T-helper 2 cell (primary cell): ENCODE measurements at places on chromosomes 2 and 18.

- no peak for DNase-seq
These were observed 56.3 kb downstream of the OSBPL1A start for GRCh38 chr18:24341361-24341760.

DNA sequence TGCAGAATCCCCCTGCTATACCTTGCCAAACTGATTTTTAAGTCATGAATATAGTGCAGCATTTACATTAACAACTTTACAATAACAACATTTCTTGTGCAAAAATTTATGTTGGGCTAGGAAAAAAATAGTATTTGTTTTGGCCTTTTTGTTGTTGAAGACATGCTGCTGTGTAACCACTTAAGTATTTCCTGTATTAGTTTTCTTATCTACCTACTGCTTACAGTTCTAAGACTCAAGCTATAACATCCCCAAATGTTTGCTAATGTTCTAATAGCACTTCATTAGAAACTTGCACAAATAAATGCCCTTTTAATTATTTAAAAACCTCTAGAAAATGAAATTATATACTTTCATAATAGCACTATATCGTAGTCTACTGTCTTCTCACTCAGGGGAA, 154.3 kb upstream of the DOCK10 start:
- DNase-seq: no peak

GRCh38 chr2:143734507-143734906, 605.3 kb downstream of the ARHGAP15 start:
- DNase-seq: no peak

GRCh38 chr2:196956069-196956468, 29.6 kb upstream of the PGAP1 start:
- DNase-seq: no peak

GRCh38 chr2:233410196-233410760, 56.0 kb downstream of the DGKD start:
- DNase-seq: no peak

DNA sequence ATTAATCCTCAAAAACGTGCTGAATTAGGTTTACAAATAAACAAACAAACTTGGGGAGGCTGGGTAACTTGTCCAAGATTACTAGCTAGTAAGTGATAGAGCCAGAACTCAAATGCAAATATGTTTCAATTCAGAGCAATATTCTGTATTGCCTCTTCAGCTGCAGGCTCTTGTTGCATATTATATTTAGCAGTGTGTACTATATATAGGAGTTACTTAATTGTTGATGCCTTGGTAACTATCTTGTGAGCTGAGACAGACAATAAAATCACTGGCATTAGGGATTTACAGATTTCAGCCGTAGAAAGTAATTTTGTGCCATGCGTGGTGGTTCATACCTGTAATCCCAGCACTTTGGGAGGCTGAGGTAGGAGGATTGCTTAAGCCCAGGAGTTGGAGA, 10.2 kb upstream of the ANKRD12 start:
- no peak for DNase-seq

DNA sequence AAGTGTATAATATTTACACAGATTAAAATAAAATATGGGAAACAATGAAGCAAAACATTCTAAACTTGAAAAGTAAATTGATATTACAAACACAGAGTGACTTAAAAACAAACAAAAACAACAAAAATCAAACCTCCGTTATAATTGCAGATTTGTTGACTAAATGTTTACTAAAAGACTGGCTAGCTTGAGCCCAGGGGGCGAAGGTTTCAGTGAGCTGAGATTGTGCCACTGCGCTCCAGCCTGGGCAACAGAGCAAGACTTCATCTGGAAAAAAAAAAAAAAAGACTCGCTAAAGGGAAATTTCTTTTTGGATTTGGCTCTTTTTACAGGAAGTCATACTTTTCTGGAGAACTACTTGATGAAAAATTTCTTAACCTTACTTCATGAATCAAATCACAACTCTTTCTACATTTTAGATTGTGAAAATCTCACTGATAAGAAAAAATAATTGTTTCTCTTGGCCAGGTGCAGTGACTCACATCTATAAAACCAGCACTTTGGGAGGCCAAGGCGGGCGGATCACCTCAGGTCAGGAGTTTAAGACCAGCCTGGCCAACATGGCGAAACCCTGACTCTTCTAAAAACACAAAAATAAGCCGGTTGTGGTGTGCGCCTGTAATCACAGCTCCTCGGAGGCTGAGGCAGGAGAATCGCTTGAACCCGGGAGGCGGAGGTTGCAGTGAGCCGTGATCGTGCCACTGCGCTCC, 9.7 kb downstream of the TFPI start:
- no peak for DNase-seq

DNA sequence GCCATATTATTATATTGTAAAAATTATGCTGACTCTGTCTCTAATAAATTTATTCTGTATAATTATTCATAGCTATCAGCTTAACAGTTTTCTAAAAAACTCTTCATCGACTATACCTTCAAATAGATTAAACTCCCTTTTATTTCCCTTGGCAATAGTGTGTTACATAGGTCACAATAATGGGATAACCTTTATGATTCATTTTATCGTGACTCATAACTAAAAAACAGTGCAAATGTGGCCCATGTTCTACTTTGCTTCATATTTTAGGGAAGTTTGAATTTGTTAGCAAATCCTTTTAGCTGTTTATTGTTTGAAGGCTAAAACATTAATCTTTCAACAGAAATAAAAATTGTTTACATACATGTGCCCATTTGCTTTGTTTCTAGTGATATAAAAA, 783.2 kb upstream of the CDH2 start:
- no peak for DNase-seq

DNA sequence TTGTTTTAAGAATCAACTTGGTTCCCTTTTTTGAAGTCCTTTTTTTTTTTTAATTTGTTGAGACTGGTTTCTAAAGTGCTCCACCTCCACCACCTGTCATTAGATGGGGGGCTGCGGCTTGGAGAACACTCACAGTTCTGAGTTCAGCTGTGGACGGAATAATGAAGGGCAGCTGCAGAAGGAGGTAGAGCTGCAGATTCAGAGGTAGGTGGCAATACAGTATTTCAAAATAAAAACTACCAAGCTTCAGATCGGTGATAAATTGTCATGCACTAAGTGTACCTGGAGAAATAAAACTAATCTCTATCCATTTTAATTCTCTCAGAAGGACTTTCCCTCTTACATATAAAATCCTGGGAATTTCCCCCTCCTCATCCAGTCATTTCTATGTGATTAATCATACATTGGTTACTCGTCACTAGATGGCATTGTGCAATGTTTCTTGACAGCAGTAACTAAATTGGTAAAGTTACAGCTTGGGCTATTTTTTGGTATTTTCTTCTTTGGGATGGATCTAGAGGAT, 81.1 kb upstream of the SLC39A10 start:
- DNase-seq: no peak

GRCh38 chr18:47881752-47882455, 48.6 kb downstream of the SMAD2 start:
- DNase-seq: no peak

DNA sequence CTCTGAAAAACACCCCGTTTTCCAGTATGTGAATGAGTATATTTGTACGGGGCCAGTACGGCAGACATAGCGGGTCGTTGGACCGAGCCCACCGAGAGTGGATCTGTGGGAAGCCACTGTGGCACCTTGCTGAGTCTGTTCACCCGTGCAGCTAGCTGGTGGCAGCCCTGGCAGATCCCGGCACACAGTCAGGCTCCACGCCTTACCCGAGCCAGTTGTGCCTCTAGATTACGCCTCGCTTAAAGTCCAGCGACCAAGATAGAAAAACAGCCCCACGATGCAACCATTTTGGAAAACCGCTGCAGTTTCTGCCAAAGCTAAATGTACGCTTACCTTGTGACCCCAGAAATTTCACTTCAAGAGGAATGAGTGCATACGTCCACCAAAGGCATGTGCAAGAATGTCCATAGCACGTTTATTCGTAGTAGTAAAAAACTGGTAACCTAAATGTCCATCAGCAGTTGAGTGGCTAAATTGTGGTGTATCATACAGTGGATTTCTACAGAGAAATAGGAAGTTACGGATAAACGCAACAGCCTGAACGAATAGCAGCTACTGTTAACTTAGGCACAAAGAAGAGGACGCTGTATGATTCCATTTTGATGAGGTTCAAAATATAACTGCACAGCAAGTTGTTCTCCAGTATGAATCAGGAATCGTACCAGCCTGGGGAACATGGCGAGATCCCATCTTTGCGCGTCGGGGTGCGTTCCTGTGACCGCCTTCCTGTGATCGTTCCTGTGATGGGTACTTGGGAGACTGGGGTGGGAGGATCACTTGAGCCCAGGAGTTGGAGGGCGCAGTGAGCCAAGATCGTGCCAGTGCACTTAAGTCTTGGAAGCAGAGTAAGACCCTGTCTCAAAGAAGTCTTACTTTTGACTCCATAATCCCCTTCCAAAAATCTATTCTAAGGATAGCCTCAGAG, 688 bp upstream of the WDR33 start:
- DNase-seq: no peak

DNA sequence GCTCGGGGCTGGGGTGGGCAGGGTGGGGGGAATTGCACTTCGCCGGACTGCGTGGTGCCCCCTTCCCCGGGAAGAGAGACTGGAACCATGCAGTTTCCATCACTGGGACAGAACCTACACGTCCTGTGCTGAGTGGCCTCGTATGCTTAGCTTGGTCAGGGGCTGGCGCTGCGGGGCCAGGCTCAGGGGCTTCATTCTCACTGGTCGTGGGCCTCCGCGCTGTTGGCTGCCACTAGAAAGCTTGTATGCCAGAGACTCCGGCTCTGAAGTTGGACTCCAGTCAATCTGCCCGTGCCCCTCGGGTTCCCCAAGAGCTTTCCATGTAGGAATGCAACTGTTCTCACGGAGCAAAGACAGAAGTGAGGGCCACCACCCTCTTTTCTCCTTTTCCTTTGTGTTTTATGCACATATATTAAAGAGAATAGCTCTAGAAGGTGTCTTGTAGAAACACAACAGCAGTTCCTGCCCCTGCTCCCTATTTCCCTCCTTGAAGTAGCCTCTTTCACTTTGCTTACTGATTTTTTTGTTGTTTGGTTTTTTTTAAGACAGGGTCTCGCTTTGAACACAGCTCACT, 64.0 kb upstream of the YWHAQ start:
- DNase-seq: no peak

DNA sequence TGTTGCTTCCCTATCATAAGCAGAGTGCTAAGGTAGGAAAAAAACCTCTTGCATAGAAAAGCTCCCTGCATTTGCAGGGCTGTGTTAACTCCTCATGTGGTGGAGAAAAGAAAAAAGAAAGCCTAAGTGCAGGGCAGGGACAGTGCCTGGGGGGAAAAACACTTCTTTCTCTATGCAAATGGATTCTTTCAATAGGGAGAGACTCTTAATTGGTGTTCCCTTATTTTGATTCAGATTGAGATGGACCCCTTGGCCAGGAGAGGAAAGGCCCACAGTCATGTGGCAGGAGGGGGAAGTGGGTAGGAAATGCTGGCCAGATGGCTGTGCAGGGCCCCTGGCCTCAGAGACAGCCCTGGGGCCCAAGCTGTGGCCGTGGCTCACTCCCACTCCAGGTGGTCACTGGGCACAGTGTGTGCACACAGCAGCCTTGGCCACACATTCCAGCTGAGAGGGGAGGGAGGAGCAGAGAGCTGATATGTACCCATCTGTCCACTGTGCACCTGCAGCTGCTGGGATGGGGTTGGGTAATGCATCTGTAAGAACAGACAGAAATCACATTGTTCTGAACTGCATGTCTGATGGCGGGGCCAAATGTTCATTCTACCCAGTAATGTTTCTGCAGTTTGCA, 410.4 kb downstream of the DSC3 start:
- no peak for DNase-seq

GRCh38 chr2:15929861-15930260, 10.5 kb upstream of the MYCN start:
- no peak for DNase-seq

GRCh38 chr2:215397632-215398341, 38.1 kb downstream of the FN1 start:
- no peak for DNase-seq

DNA sequence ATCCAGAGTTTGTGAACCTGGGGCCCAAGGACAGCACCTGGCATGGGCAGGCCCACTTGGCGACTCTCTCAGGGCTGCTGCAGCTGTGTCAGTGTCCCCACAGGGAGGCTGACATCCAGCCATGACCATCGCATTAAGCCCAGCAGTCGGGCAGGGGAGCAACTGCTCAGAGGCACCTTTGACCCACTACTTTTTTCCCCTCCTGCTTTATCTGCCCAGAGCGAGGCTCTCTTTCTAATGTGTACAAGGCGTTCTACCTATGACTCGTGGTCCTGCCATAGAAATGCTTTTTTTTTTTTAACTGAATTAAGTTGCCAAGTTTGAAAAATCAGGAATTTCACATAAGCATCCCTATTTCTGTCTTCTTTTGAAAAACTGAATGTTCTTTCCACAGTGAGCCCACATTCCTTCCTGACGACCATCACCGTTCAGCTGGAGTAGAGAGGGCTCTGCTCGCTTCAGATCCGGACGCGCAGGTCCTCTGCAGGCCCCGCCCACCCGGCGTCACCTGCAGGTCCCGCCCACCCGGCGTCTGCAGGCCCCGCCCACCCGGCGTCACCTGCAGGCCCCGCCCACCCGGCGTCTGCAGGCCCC, 403 bp upstream of the CLUL1 start:
- DNase-seq: no peak

DNA sequence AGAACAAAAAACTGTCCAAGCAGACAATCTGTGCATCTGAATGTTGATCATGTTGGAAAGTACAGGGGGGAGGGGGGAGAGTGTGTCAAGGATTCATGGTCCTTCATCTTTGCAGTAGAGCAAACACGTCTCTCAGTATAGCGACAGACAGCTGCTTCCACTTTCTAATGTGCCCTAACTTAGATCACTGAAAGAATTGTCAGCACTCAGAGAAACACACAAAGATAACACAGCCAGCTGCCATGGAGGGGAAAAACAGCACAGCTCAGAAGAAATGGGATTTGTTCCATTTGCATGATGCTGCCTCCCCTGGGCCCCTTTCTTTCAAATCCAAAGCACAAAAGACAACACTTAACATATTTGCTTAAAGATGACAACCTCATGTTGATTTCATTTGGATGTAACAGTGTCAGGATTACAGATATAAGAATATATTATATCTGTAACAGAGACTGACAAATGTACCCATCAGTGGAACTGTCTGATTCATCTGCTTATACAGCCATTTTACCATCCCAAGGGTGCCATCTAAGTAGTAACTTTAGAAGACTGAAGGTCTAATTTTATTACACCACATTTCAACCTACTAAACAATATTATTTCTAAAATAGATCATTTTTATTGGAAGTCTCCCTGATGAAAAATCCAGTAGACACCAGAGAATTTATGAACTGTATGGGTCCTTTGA, 17.7 kb downstream of the FIGN start:
- no peak for DNase-seq
